ENCODE measurements at places on chromosomes 5 and 9. TPM values are rescaled to one million over a fixed set of nuclear protein-coding genes. Genes with fewer than 3 reads are reported as not detected.

SLC4A9 gene
- not detected for total RNA-seq

SV2C gene
- total RNA-seq: not detected

HRH2 gene
- 0.26 TPM for total RNA-seq

PTGR1 gene
- 77.9 TPM for total RNA-seq

SPATA31C1 gene
- total RNA-seq: not detected

DBH gene
- total RNA-seq: not detected

HTR4 gene
- not detected for total RNA-seq

C5orf58 gene
- total RNA-seq: not detected

PCDH12 gene
- total RNA-seq: 12.1 TPM

SPAG8 gene
- 0.25 TPM for total RNA-seq

LCN1 gene
- total RNA-seq: not detected

GABRA1 gene
- total RNA-seq: not detected

PLEKHG4B gene
- not detected for total RNA-seq

GRIA1 gene
- total RNA-seq: not detected

RMRP gene
- total RNA-seq: 32,732 TPM

CD14 gene
- 0.26 TPM for total RNA-seq

PDCD1LG2 gene
- total RNA-seq: 24.3 TPM

WDR70 gene
- total RNA-seq: 35.9 TPM

DNA sequence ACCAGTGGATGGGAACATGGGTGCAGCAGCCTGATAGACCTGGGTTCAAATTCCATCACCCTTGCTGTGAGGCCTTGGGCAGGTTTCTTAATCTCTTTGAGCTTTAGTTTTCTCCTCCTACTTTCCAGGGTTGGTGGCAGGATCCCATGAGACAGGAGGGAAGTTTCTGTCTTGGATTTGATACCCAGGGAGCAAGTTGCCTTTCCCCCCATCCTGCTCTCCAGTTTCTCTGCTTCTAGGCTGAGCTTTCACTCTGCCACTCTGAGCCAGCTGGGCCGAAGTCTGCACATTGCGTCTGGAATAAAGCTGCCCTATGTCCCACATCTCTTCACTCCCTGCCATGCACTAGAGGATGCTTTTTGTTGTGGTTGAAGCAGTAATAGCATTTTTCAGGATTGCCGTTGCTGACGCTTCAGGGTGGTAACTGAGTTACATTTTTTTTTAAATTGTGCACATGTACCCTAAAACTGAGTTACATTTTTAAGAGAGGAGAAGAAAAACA, 40.5 kb upstream of the ANGPTL2 start:
- DNase-seq: no peak

- DNase-seq: no peak
Measured at GRCh38 chr5:137960819-137961218, 71.6 kb downstream of the PKD2L2 start.

GRCh38 chr9:128034821-128035652, 32.1 kb downstream of the NAIF1 start:
- peak; percentile 57 for DNase-seq

GRCh38 chr5:62645223-62645622, 66.6 kb downstream of the LRRC70 start:
- DNase-seq: no peak

DNA sequence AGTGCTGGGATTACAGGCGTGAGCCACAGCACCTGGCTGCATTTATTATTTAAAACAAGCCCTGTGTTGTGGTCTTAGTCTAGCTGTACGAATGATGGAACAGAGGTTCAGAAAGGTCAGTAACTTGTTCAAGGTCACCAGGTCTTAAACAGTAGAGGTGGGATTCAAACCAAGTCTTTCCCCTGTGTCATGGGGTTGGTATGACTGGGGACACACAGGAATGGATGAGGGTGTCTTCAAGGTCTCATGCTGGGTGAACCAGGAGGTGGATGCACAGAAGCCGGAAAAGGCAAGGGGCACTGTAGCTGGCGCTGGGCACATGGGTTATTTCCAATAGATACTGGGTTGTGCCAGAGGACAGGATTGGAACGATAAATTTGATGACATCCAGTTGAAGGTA, 32.2 kb upstream of the TJP2 start:
- no peak for DNase-seq

GRCh38 chr9:133112663-133113026, 8.4 kb downstream of the RALGDS start:
- no peak for DNase-seq

GRCh38 chr5:7434914-7435313, 39.0 kb downstream of the ADCY2 start:
- DNase-seq: no peak

DNA sequence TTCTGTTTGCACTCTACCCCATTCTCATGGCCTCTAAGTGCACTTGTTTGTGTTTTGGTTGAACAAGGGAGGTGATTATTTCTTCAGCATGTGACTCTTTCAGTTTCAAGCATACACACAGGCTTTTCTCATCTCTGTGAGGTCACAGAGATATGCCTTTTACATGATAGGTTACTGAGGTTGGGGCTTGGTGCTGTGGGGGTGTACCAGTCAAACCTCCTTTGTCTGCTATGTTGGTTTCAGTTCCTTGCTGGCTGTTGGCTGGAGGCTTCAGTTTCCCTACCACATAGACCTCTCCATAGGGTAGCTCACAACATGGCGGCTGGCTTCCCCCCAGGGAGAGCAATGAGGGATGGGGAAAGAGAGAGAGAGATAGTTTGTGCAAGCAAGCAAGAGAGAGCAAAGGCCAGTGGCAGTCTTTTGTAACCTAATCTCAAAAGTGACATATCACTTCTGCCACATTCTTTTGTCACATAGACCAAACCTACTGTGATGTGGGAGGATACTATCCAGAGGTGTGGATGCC, 96.7 kb upstream of the SEMA6A start:
- DNase-seq: no peak

- no peak for DNase-seq
Measured at GRCh38 chr9:21454149-21454548, 13.9 kb downstream of the IFNA1 start.

- no peak for DNase-seq
Measured at GRCh38 chr5:55636683-55637082, 75.4 kb downstream of the SLC38A9 start.

DNA sequence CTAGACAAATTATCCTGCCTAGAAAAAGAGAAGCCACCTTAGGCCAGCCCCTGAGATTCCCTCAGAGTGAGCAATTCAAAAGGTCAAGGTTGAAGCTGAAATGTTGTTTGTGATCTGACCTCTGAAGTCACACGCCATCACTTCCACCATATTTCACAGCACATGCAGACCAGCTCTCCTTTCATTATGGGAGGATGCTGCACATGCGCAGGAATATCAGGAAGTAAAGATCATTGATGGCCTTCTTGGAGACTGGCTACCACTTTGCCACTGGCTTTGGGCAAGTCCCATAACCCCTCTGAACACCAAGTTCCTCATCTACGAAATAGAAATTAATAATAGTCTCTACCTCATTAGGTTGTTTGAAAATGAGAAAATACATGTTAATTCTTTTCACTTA, 39.5 kb downstream of the CDO1 start:
- no peak for DNase-seq

DNA sequence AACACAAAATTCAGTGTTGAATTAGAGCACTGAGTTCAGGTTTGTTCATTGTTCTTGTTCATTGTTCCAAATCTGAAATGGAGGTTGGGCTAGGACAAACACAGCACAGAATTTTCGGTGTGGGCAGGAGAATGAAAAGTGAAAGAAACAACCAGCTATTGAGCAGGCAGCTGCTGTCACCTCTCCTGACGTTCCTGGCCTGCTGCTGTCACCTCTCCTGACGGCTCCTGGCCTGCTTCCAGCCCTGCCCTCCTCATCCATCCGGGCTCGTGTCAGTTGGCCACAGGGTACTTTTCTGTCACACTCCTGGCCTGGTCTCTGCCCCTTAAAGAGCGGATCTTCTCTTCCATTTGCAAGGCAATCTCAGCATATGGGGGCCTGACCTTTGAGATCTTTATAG, 45.2 kb upstream of the CKMT2 start:
- DNase-seq: no peak

- no peak for DNase-seq
Measured at GRCh38 chr5:123545506-123545905, 33.5 kb downstream of the CSNK1G3 start.

- no peak for DNase-seq
Measured at GRCh38 chr9:135374591-135374990, 105.0 kb upstream of the PPP1R26 start.

- no peak for DNase-seq
Measured at GRCh38 chr9:12162181-12162815, 530.9 kb upstream of the TYRP1 start.

DNA sequence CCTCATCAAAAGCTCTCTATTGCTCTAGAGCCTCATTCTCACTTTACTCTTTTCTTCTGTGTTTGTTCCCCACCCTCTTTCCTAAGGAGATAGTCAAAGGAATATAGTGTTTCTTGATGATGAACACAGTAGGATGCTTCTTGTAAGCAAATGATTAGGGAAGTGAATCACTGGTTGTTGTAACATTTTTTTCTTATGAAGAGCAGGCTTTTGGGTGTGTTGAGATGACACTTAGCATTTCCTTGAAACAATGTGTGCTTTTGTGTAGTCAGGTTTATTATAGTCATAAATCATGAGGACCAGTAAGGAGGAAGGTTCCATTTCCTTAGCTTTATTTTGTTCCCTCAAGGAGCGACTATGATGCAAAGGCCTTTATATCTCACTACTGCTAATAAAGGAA, 1991.3 kb upstream of the C9orf72 start:
- DNase-seq: no peak

- no peak for DNase-seq
Measured at GRCh38 chr5:163822548-163822947, 317.1 kb downstream of the MAT2B start.

DNA sequence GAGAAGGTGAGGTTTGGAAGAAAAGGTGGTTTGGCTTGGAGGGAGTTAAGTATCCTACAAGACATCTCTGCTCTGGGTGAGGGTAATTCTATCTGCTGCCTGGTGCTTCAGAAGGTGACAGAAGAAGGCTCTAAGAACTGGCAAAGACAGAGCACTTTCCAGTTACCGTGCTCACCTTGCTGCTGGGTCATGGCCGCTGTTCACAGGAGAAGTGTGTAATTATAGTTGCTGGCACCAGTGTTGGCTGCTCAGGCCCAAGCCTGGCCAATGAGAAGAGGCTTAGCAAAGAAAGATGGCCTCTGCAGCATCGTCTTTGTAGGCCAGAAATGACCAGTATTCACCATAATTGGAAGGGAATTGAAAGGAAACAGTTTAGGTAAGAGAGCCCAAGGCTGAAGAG, 37.9 kb upstream of the KLF9 start:
- DNase-seq: no peak

GRCh38 chr5:152315942-152316341, 89.1 kb downstream of the NMUR2 start:
- no peak for DNase-seq

GRCh38 chr5:126403876-126404275, 19.3 kb upstream of the GRAMD2B start:
- peak; percentile 22 for DNase-seq

DNA sequence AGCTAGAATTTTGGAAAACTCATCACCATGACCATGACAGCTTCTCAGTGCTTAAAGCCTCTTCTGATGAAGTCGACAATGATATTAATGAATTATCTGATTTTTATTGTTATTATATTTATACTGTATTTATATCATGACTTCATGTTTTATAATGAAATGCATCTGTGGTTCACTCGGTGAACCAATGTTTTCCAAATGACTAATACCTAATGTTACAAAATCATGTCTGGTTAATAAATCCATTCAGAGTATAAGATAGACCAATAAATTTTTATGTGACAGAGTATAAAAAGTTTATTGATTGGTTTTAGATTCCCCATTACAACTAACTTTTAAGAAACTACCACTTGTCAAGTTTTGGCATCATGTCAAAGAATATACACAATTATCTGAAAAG, 416.5 kb downstream of the MLLT3 start:
- DNase-seq: no peak

GRCh38 chr5:120684749-120685415, 220.8 kb downstream of the PRR16 start:
- no peak for DNase-seq

- no peak for DNase-seq
Measured at GRCh38 chr5:153793699-153794098, 245.0 kb downstream of the FAM114A2 start.

DNA sequence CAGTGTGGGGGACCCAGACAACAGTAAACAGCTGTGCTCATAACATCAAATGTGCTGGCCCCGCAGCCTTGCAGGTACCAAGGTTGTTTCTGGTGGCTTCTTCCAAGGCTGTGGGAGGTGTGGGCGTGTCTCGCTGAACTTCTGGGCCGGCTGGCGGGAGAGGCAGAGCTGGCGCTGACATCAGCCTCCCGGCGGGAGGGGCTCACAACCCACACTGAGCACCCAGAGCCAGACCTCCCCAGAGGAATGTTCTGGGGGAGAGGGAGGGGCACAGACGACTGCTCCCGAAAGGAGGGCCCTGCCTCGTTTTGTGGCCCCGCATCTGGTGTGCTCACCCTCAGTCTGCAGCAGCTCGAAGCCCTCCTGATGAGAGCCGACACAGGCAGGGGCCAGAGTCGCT, 6.9 kb upstream of the SLC12A7 start:
- DNase-seq: no peak

GRCh38 chr9:122334916-122335315, 35.9 kb upstream of the PTGS1 start:
- no peak for DNase-seq

- no peak for DNase-seq
Measured at GRCh38 chr9:1046639-1047572, 3.3 kb upstream of the DMRT2 start.

GRCh38 chr9:11194246-11194645, 581.4 kb upstream of the PTPRD start:
- no peak for DNase-seq

DNA sequence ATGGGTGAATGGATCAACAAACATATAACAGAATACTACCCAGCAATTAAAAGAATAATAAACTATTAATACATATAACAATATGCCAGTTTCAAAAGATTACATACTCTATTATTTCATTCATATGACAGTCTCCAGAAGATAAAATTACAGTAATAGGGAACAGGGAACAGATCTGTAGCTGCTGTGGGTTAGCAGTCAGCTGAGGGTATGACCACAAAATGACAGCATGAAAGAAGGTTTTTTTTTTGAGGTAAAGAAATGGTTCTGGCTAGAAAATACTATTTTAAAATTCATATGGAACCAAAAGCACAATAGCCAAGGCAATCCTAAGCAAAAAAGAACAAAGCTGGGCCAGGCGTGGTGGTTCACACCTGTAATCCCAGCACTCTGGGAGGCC, 73.0 kb upstream of the NR5A1 start:
- DNase-seq: no peak
